ENCODE measurements at places on chromosomes 13 and 19. TPM values are rescaled to one million over a fixed set of nuclear protein-coding genes. Genes with fewer than 3 reads are reported as not detected.

DNA sequence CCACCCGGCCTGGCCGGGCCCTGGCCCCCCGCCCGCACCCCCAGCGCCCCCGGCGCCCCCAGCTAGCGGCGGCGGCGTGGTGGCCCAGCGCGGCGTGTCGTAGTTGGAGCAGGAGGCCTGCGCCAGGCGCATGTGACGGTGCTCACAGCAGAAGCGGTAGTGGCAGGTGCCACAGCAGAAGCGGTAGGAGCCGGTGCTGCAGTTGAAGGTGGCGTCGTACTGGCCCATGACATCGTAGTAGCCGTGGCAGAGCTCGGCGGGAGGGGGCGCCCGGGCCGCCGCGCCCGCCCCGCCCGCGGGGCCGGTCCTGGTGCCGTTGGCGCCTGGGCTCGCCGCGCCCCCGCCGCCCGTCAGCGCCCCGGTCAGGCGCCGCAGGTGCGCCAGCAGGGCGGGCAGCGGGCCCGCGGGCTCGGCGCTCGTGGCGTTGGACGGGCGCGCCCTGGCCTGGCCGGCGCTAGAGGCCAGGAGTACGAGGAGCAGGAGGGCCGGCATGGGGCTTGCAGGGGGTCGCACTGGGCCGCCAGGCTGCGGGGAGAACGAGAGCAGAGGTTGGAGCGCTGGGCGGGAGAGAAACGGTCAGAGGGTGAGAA is 633 bp downstream of the SHISA7 start:
- no peaks in the 10 kb centered on the region for H3K36me3 ChIP-seq
- peaks cover 12% of the 10 kb centered on the region for H3K4me1 ChIP-seq
- peak; percentile 62 for DNase-seq
- peaks cover 92% of the 10 kb centered on the region for H3K27me3 ChIP-seq
- no peak overlapping the region for H3K27ac ChIP-seq

DNA sequence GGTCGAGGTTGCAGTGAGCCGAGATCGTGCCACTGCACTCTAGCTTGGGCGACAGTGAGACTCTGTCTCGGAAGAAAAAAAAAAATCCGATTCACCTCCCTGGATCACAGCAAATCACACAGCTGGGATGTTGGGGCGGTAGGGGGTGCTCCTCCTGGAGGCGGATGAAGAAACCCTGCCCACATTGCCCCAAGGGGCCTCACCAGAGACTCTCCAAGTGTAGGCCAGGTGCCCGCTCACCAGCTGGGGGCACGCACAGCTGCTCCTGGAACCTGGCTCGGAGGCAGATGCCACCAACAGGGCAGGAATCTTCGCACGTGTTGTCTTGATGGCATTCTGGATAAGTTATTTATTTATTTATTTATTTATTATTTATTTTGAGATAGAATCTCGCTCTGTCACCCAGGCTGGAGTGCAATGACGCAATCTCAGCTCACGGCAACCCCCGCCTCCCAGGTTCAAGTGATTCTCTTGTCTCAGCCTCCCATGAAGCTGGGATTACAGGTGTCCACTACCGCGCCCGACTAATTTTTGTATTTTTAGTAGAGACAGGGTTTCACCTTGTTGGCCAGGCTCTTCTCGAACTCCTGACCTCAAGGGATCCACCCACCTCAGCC is 3.1 kb downstream of the UQCR11 start:
- peaks cover 8% of the 10 kb centered on the region for H3K4me1 ChIP-seq
- DNase-seq, result no peak
- no peaks in the 10 kb centered on the region for H3K27me3 ChIP-seq

- DNase-seq, result no peak
- H3K27ac ChIP-seq, result no peak overlapping the region
- no peaks in the 10 kb centered on the region for H3K4me1 ChIP-seq
- H3K4me3 ChIP-seq, result no peak overlapping the region
Measured at GRCh38 chr13:79328510-79328909, 77.5 kb downstream of the RBM26 start.

DNA sequence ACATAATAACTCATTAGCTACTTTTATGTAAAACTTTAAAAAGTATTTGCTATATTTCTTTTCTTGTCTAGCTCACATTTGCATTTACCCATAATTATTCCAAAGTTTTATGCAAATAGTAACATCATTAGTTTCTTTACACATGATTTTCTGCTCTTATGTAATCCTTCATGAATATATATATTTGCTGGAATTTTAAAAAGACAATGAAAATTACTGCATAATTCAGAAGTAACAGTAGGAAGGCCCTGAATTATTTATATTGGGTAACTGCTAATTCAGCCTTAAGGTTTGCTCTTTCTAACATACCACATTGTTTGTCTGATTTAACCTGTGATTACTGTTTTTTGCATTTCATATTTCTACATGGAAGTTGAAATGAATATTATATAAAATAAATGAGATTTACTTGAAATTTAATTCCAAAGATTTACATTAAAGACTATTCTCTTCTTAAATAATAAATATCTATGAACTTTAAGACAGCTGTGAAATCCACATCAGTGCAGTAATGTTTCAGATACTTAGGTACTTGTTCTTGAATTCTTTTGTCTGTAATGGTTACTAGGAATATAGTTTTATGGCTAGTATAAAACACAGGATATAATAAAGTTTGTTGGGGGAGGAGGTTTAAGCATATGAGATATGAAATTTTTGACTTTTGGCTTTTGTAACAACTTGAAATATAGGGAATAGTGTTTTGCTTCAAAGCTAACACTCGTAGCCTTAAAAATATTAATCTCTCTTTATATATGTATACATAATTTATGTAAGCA is 46.0 kb downstream of the B3GLCT start:
- H3K27me3 ChIP-seq, result no peaks in the 10 kb centered on the region
- no peak for DNase-seq
- no peak overlapping the region for H3K4me3 ChIP-seq
- H3K27ac ChIP-seq, result no peak overlapping the region
- no peaks in the 10 kb centered on the region for H3K4me1 ChIP-seq

GRCh38 chr19:50357178-50358100 is 8.0 kb downstream of the NAPSA start:
- peak overlapping the region; percentile 34 for H3K27ac ChIP-seq
- peak; percentile 91 for DNase-seq

DNA sequence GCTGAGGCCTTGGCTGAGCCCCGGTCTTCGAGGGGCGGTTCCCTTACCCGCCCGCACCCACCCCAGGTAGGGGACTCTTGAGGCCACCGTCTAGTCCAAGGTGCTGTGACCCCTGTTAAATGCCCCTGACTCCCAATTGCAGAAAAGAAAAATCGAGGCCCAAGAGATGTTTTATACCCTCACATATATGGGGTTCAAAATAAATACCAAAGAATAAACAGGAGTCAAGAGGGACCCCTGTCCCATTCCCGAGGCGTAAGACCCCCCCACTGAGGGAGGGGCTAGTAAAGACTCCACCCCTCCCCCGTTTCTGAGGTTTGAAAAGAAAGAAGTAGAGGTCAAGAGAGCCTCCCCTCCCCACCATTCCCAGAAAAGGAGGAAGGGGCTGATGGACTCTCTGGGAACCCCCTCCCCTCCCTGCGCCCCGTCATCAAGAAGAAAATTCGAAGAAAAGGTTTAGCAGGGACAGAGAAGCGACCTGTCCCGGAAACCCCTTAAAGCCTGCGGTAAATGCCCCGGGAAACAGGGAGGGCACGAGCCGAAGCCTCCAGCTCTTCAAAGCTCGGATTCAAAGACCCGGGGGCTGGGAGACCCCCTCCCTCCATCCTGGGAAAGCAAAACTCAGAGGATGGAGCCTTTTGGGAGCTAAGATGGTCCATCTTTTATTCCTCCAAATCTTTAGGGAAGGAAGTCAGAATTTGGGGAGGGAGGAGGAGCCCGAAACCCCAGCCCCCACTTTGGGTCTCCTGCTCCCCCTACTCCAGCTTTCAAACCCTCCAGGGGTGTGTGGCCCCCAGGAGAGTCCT is 755 bp upstream of the RAB3A start:
- H3K27ac ChIP-seq, result peak overlapping the region; percentile 99
- peak; percentile 79 for DNase-seq
- peaks cover 11% of the 10 kb centered on the region for H3K4me1 ChIP-seq
- peak overlapping the region; percentile 78 for H3K4me3 ChIP-seq

DNA sequence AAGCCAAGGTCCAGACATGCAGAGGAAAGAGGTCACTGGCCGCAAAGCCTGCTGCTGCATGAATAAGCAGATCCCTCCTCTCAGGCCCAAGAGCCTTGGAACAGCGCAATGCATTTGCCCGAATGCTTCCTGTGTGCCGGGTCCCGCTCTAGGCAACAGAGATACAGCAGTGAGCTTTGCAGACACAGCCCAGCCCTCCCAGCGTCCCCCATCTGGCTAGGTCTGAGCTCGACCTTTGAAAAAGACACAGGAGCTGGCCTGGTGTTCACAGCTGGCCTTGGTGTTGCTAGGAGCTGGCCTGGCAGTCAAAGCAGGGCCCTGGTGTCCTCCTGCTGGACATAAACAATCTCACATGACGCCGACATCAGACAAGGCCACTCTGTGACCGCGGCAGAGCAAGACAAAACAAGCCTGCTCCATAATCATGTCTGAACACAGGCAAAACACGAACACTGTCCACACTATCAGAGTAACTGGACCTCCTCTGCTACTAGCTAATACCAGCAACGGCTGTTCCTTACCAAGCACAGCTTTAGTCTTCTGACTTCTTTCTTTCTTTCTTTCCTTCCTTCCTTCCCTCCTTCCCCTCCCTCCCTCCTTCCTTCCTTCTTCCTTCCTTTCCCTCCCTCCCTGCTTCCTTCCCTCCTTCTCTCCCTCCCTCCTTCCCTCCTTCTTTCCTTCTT is 5.7 kb upstream of the PEX11G start:
- H3K4me3 ChIP-seq, result no peak overlapping the region
- no peak for DNase-seq
- no peaks in the 10 kb centered on the region for H3K36me3 ChIP-seq
- H3K27ac ChIP-seq, result no peak overlapping the region

- DNase-seq, result no peak
- no peak overlapping the region for H3K4me3 ChIP-seq
- H3K27ac ChIP-seq, result no peak overlapping the region
- no peaks in the 10 kb centered on the region for H3K36me3 ChIP-seq
Measured at GRCh38 chr13:51122868-51123566, 11.9 kb upstream of the C13orf42 start.

GRCh38 chr19:18379803-18380747 is 5.9 kb upstream of the GDF15 start:
- no peaks in the 10 kb centered on the region for H3K4me1 ChIP-seq
- H3K36me3 ChIP-seq, result no peaks in the 10 kb centered on the region
- H3K4me3 ChIP-seq, result no peak overlapping the region
- 0 out of 2 replicates have a peak overlapping the region, but pooled peaks have one; percentile 76 for H3K27ac ChIP-seq
- H3K27me3 ChIP-seq, result no peaks in the 10 kb centered on the region

GRCh38 chr13:106700007-106700406 is 132.1 kb upstream of the ARGLU1 start:
- H3K27ac ChIP-seq, result no peak overlapping the region
- no peaks in the 10 kb centered on the region for H3K4me1 ChIP-seq
- no peak overlapping the region for H3K4me3 ChIP-seq

DNA sequence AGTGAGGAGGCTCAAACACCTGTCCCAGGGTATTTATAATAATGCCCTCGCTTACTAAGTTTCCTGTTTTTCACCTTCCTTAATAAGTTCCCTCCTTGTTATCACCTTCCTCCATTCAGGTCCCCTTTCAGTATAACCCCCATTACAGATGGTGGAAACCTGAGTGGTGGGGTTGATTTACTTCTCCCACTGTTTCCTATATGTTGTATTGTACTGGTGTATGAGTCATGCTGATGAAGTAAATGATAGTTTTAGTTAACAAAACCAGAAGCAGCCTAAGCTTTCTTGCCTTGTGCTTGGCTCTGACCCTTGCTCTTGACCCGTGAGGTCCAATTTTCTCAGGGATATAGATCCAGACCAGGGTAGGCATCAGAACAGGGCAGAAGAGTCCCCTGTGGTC is 22.3 kb upstream of the TNFSF11 start:
- no peak overlapping the region for H3K27ac ChIP-seq
- no peaks in the 10 kb centered on the region for H3K36me3 ChIP-seq
- no peaks in the 10 kb centered on the region for H3K4me1 ChIP-seq
- H3K4me3 ChIP-seq, result no peak overlapping the region

DNA sequence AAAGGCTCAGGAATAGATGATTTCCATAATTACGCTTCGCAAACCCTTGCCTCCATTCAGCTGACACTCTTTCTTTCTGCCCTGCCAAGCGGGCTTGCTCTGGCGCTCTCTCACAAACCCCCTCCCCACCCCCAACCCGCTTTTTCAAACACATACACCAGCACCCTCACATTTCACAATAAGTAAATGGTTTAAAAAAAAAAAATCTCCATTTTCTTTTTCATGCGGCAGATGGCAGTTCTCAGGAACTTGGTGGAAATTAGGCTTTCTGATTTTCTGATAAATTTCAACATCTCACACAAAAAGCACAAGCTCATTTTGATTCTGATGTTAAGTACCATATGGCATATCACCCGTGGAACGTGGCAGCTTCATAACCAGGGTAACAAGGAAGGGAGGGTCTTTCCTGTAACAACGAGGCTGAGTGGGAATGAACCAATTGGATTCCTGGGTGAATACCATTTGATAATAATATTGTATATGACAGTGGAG is 43.8 kb downstream of the C13orf42 start:
- no peak overlapping the region for H3K4me3 ChIP-seq
- no peaks in the 10 kb centered on the region for H3K36me3 ChIP-seq
- H3K27me3 ChIP-seq, result no peaks in the 10 kb centered on the region
- DNase-seq, result no peak

- no peaks in the 10 kb centered on the region for H3K36me3 ChIP-seq
- no peaks in the 10 kb centered on the region for H3K4me1 ChIP-seq
- peak; percentile 8 for DNase-seq
Measured at GRCh38 chr13:84446972-84447639, 564.8 kb upstream of the SLITRK1 start.

DNA sequence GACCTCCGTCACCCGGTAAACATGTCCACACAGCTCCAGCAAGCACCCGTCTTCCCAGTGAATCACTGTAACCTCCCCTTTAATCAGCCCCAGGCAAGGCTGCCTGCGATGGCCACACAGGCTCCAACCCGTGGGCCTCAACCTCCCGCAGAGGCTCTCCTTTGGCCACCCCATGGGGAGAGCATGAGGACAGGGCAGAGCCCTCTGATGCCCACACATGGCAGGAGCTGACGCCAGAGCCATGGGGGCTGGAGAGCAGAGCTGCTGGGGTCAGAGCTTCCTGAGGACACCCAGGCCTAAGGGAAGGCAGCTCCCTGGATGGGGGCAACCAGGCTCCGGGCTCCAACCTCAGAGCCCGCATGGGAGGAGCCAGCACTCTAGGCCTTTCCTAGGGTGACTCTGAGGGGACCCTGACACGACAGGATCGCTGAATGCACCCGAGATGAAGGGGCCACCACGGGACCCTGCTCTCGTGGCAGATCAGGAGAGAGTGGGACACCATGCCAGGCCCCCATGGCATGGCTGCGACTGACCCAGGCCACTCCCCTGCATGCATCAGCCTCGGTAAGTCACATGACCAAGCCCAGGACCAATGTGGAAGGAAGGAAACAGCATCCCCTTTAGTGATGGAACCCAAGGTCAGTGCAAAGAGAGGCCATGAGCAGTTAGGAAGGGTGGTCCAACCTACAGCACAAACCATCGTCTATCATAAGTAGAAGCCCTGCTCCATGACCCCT is 9.0 kb upstream of the CEACAM5 start:
- H3K27ac ChIP-seq, result no peak overlapping the region
- no peaks in the 10 kb centered on the region for H3K27me3 ChIP-seq
- H3K4me1 ChIP-seq, result no peaks in the 10 kb centered on the region
- no peak overlapping the region for H3K4me3 ChIP-seq
- no peak for DNase-seq

Gene MRPL57
- total RNA-seq, result 41.6 TPM

Gene KLK6
- 0.56 TPM for total RNA-seq

Gene C19orf67
- not detected for total RNA-seq

Gene KLK12
- total RNA-seq, result not detected

Gene ZNF418
- 13.4 TPM for total RNA-seq

Gene ZNF528
- total RNA-seq, result 25.5 TPM

Gene PLIN4
- total RNA-seq, result 0.70 TPM

Gene CRLF1
- total RNA-seq, result 18.1 TPM

Gene CAPS
- total RNA-seq, result 3.2 TPM

Gene CLEC17A
- total RNA-seq, result 0.17 TPM

Gene KCNC3
- total RNA-seq, result 3.4 TPM

Data from GM23338 (cell line).